ENCODE measurements at places on chromosomes 11 and 22. TPM values are rescaled to one million over a fixed set of nuclear protein-coding genes. Genes with fewer than 3 reads are reported as not detected.
A peak's percentile ranks its signal among the peaks of the same experiment; 100 is the strongest.

GRCh38 chr11:72112978-72113808 lies 698 bp upstream of the ANAPC15 start:
- H3K4me1 ChIP-seq: no peaks in the 10 kb centered on the region
- peak overlapping the region; percentile 96 for H3K27ac ChIP-seq
- peak overlapping the region; percentile 61 for H3K4me3 ChIP-seq

DNA sequence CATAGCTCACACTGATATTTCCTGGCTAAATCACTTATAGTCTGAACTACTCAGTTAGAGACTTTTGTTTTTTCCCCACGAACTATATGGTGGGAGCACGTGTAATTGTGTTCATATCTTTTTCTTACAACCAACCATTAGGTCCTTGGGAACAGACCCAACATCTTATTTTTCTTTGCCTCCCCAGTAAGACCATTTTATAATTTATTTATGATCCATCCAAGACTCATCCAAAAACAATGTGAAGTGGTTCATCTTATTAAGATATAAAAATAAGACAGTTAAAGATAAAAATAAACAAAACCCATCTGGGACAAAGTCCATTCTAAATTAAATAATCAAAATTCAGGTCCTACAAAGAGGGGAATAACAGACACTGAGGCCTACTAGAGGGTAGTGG lies 90.8 kb downstream of the FAM168A start:
- no peak for DNase-seq
- no peaks in the 10 kb centered on the region for H3K27me3 ChIP-seq
- H3K36me3 ChIP-seq: no peaks in the 10 kb centered on the region

DNA sequence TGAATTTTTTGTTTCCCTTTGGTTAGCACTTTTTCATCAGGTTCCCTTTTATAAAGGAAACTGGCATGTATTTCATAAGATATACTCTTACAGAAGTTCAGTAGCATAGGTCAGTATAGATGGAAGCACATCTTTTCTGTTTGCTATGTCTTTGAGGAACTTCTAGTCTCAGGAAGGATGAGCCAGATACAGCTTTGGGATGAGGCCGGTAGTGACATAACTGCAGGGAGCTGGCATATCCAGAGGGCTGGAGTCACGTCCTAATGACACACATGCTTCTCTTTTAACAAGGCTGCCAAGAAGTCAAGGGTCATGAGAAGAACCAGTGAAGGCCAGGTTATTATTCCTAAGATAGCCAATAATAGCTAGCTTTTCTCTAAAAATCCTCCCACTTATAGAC lies 33.3 kb upstream of the ADSL start:
- peaks cover 97% of the 10 kb centered on the region for H3K36me3 ChIP-seq
- no peak for DNase-seq
- H3K27me3 ChIP-seq: no peaks in the 10 kb centered on the region
- H3K4me1 ChIP-seq: no peaks in the 10 kb centered on the region
- no peak overlapping the region for H3K27ac ChIP-seq

Gene MYOD1
- not detected for total RNA-seq

Gene TESMIN
- 0.47 TPM for total RNA-seq

GRCh38 chr22:39717099-39717498 lies 146.5 kb downstream of the CACNA1I start:
- no peaks in the 10 kb centered on the region for H3K36me3 ChIP-seq
- no peak overlapping the region for H3K27ac ChIP-seq
- no peak for DNase-seq
- H3K4me3 ChIP-seq: no peak overlapping the region
- no peaks in the 10 kb centered on the region for H3K4me1 ChIP-seq

GRCh38 chr11:8878771-8879170 lies 32.2 kb upstream of the AKIP1 start:
- DNase-seq: no peak
- H3K27me3 ChIP-seq: no peaks in the 10 kb centered on the region
- H3K36me3 ChIP-seq: no peaks in the 10 kb centered on the region
- no peak overlapping the region for H3K27ac ChIP-seq
- H3K4me3 ChIP-seq: no peak overlapping the region

DNA sequence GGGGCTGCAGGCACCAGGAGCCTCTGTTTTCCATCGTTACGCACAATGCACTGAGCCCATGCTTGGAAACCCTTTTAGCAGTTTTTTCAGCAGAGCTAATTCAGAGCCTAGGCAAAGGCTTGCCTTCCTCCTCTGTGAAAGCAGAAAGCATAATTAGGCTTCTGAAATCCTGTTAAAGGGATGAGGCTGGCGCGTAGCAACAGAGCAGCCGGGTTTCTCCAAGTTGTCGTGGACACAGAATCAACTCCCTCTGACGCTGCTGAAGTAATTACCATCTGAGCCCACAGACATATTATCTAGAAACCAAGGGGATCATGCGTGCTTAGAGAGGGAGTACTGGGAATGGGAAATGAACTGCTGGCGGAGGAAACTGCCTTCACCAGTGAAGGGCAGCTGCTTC lies 85.4 kb downstream of the MYO18B start:
- DNase-seq: no peak
- H3K36me3 ChIP-seq: peaks cover 93% of the 10 kb centered on the region
- H3K4me3 ChIP-seq: no peak overlapping the region
- no peak overlapping the region for H3K27ac ChIP-seq
- peaks cover 4% of the 10 kb centered on the region for H3K4me1 ChIP-seq

DNA sequence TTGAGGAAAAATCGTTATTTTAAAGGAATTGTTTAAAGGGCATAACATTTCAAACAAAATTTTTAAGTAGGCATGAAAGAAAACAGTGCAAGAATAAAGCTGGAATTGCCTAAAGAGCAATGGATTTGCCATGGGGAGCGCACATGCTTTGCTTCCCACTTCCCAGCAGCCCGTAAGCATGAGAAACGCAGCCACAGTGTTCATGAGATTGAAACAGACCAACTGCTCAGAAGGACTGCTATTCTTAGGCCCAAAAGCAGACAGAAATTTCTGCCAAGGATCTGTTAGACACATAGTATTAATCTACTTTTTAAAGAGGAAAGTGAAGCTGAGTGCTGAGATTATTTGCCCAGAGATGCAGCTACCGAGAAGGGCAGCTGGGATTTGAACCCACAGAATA lies 34.2 kb upstream of the TSKU start:
- DNase-seq: no peak
- no peaks in the 10 kb centered on the region for H3K4me1 ChIP-seq
- no peaks in the 10 kb centered on the region for H3K27me3 ChIP-seq
- H3K27ac ChIP-seq: no peak overlapping the region
- no peaks in the 10 kb centered on the region for H3K36me3 ChIP-seq

Gene RAG2
- not detected for total RNA-seq

DNA sequence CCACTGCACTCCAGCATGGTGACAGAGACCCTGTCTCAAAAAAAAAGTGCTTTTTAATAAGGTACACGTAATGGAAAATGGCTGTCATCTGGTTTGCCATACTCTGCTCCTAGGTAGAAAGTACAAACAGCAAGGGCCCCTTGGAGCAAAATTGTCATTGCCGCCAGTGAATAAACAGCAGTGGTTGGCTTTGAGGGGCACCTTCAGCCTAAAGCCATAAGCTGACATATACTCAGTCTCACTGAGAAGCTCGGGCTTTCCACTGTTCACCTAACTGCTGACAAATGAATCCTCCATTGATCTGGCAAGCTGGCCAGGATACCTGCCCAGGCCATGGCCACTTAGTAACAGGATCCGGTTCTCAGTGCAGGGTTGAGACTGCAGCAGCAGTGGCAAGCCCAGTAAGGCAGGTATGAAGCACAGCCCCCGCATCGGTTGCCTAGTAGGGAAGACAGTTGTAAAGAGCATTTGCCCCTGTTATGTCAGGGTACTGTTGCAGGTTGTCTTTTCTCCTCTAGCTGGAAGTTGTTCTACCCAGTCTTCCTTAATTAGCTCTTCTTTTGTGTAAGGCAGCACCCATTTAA lies 38.8 kb downstream of the MARK2 start:
- DNase-seq: no peak
- H3K4me3 ChIP-seq: no peak overlapping the region
- H3K4me1 ChIP-seq: no peaks in the 10 kb centered on the region
- H3K27me3 ChIP-seq: no peaks in the 10 kb centered on the region

DNA sequence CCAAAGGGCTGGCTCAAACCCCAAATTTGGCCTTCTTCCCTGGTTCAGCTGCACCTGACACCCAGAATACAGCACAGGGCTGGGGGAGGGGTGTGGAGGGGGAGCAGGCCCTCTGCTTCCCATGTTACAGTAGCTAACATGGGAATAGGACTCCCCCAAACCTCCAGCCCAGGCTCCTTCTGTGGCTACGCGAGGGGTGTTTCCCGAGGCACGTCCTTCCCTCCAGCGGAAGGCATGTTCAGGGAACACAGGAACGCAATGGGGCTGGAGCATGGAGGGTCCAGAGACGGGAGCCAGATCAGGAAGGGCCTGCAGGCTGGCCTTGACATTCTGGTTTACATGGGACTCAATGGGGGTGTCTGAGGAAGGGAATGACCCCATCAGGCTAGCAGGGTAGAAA lies 11.8 kb upstream of the IGLL1 start:
- no peak for DNase-seq
- H3K27ac ChIP-seq: no peak overlapping the region
- no peaks in the 10 kb centered on the region for H3K4me1 ChIP-seq
- H3K4me3 ChIP-seq: no peak overlapping the region

DNA sequence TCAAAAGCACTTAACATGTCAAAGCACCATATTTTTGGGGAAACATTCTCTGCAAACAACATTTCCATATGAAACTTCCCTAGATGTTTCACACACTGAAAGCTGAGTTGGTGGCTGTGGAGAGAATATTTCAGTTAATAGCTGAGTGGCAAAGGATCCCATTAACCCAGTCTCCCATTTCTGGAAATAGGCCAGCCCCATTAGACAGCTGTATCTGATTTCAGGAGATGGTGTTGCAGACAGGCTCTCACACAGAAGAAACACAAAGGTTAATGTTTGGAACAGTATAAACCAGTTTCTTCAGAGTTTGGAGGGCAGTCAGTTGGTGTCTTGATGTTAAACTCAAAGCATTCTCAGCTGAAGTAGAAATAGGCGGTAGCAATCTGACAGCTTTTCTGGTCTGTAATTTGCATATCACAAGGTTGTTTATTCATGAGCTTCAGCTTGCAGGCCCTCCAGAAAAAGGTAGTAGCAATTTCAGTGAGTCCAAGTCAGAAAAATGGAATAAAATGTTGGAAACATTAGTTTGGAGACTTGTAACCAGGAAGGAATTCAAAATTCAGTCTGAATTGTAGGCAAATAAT lies 15.5 kb upstream of the ZBTB44 start:
- no peaks in the 10 kb centered on the region for H3K36me3 ChIP-seq
- H3K4me1 ChIP-seq: no peaks in the 10 kb centered on the region
- H3K27ac ChIP-seq: no peak overlapping the region
- H3K4me3 ChIP-seq: no peak overlapping the region
- no peak for DNase-seq
- H3K27me3 ChIP-seq: no peaks in the 10 kb centered on the region

DNA sequence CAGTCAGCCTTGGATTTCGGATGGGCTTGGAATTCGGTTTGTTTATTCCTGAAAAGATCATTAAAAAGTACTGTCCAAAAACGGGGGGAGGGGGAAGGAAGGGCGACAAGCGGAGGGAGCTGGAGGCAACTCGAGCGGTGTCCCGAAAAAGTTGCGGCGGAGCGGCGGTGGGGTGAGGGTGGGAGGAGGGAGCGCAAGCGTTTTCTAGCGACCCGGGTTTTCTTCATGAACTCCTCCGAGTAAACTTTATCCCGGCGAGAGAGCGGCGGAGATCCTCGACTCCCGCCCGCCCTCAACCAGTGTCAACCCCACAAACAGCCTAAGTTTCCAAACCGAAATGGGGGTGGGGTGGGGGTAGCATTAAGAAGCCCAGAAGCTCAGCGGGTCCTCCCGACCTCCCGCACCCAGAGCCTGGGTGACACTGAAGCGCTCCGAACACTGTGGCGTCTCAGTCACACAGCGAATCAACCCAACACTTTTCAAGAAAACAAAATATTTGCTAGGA lies 133.0 kb upstream of the C11orf58 start:
- H3K27ac ChIP-seq: peak overlapping the region; percentile 98
- no peak for DNase-seq
- no peaks in the 10 kb centered on the region for H3K27me3 ChIP-seq
- peak overlapping the region; percentile 62 for H3K4me3 ChIP-seq

Gene OSM
- total RNA-seq: 0.63 TPM

DNA sequence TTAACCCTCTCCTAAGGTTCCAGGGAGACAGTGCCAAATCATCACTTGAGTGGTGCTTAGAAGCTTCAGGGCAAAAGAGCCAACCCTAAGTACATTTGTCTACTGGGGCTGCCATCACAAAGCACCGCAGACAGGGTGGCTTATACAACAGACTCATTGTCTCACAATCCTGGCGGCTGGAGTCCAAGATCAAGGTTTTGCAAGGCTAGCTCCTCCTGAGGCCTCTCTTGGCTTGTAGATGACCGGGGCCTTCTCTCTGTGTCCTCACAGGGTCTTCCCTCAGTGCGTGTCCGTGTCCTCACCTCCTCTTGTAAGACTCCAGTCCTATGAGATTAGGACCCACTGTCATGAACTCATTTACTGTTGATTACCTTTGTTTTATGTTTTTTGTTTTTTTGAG lies 34.1 kb upstream of the CD81 start:
- no peak overlapping the region for H3K4me3 ChIP-seq
- DNase-seq: no peak
- H3K27me3 ChIP-seq: no peaks in the 10 kb centered on the region
- H3K27ac ChIP-seq: no peak overlapping the region
- H3K4me1 ChIP-seq: no peaks in the 10 kb centered on the region

GRCh38 chr11:66541892-66542291 lies 4.0 kb downstream of the ZDHHC24 start:
- H3K27ac ChIP-seq: no peak overlapping the region
- DNase-seq: no peak
- no peaks in the 10 kb centered on the region for H3K27me3 ChIP-seq
- no peak overlapping the region for H3K4me3 ChIP-seq
- H3K36me3 ChIP-seq: peaks cover 15% of the 10 kb centered on the region

DNA sequence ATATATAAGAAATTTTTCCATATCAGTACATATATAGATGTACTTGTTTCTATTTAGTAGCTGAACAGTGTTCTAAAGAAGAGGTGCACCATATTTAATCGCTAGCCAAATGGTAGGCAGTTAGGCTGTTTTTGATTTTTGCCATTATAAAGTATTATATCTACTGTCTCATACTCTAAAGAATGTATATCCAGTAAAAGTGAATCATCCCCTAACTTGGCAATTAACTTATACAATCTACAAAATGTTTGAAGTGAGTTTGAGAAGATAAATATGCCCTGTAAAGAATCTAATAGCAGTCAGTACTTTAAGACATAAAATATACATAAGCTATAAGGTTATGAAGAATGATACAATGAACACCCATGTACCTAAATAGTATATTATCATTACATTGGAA lies 291.5 kb downstream of the SWAP70 start:
- H3K27ac ChIP-seq: no peak overlapping the region
- no peak for DNase-seq
- no peaks in the 10 kb centered on the region for H3K27me3 ChIP-seq
- peaks cover 7% of the 10 kb centered on the region for H3K4me1 ChIP-seq
- no peak overlapping the region for H3K4me3 ChIP-seq
